ENCODE measurements at places on chromosomes 7 and 10.
A peak's percentile ranks its signal among the peaks of the same experiment; 100 is the strongest.

DNA sequence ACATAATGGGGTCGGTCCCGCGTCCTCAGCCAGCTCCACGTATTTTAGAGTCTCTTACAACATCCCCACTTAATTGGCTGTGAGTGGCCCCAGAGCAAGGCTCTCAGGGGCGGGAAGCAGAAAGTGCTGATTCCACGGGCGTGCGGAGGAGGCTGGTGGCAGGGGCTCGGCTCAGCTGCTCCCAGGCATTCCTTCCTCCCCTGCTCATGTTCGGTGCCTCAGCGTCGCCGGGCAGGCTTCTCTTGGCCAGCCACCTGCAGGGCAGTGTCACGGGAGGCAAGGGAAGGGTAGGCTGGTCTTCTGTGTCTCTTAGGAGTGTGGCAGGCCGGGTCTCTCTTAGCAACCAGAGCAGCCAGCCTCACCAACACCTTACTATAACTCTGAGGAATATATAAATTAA is 33.8 kb downstream of the IL15RA start:
- no peak for DNase-seq

GRCh38 chr10:78457804-78458482 is 424.3 kb downstream of the RPS24 start:
- no peak for DNase-seq

- DNase-seq: no peak
Measured at GRCh38 chr10:69446650-69447151, 4.6 kb upstream of the TSPAN15 start.

- DNase-seq: no peak
Measured at GRCh38 chr10:72321248-72322029, 33.3 kb downstream of the DNAJB12 start.

GRCh38 chr10:13515467-13515866 is 13.3 kb downstream of the BEND7 start:
- no peak for DNase-seq

- no peak for DNase-seq
Measured at GRCh38 chr10:79025199-79025832, 43.5 kb upstream of the ZMIZ1 start.

DNA sequence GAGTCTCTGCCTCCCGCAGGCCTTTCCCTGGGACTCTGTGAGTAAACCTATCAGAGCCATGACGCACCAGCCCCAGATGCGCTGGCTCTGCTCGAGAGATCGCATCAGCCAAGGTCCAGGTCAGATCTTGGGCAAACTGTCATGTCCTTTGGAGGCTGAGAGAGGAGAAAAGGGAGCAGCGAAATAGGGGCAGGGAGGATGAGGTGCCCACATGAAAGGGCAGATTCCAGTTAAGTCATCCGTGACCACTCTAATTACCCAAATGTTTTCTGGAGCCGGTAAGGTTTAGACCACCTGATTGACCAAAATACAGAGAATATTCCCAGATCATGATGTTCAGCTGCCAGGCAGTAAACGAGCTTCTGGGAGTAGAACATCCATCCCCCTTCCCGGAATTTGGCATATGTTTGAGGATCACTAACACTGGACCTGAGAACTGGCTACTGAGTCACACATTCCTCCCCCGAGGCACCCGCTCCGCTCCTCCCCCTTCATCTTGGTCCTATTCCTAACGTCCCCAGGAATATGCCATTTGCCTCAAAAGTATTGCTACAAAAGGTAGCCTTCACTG is 88.0 kb downstream of the FGFR2 start:
- peak; percentile 29 for DNase-seq

Measured in pons (tissue), 1 donor.